Glutamatergic neuron (in vitro differentiated cells): ENCODE measurements at places on chromosomes 12 and 14.

DNA sequence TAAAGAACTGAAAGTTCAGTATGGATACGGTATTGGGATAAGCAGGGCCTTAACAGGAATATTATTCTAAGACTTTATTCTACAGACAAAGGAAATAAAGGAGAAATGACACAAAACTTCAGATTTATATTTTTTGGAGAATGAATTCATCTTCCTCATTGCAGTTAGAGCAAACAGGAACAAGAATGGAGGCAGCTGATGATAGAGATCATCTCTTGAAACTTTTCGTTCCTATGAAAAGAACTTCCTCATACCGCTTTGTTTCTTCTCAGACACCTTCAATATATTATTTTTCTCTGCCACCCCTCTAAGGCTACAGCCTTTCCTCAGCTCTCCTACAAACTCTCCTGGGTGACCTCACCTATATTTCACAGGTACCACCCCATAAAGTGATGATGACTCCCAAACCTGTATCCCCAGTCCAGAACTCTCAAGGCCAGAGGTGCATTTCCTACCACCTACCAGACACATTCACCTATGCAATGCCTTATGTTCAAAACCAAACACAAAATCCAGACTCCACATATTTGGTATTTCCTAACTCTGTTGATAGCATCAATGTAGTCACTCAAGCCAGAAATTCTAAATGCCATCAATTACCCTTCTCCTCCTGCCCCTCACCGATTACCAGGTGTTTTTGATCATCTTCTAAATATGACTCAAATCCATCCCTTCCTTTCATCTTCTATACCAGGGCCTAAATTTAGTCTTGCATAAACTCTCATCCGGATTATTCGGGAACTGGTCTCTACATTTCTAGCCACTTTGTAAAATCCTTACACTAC lies 7.4 kb downstream of the MAP4K5 start:
- DNase-seq, result no peak

DNA sequence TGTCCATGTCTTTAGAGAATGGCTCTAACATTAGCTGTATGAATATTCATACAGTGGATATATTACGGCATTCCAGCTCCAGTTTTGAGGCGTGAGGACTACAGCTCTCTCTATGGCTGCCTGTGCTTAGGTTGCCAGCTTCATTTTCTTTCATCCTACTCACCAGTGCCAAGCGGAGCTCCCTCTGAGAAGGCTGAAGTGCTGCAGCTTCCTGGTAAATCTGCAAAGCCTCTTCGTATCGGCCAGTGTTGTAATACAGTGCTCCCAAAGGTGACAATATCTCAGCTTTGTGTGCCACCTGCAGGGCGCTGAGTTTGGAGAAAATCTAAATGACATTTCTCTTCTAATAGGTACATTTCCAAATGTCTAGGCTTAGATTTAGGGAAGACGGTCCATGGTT lies 19.8 kb upstream of the OVCH1 start:
- no peak for DNase-seq

DNA sequence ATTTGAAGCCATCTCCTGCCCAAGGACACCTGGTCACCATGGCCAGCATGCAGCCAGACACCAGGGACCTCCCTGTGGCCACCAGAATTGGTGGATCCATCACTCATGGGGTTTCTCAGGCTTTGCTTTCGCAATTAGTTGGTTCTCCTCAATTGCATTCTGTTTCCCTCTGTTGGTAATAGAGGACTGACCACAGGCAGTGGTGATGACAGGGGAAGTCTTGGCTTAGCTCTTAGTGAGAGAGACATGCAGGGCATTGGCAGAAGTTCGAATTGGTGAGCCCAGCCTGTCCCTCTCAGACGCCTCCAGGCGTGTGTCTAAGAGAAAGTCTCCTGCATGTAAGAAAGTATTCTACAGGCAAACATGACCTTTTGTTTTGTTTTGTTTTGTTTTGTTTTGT lies 21.3 kb downstream of the HCAR2 start:
- DNase-seq, result no peak

DNA sequence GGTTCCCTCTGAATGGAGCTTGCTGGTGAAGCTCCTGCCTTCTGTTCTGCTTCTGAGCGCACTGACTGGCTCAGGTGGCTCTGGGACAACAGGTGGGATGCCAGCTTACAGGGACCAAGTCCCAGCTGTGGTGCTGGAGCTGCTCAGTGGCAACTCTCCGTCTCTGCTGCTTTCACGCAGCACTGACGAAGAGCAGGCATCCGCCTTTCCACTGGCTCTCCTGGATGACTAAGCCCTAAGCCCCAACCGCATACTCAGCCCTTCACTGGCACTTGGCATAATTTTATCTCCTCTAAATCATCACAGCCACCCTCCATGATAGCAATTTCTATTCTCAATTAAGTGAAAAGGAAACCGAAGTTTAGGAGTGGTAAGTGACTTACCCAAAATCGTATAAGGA lies 3.7 kb upstream of the RTL1 start:
- DNase-seq, result no peak

GRCh38 chr12:4089121-4089606 lies 184.4 kb upstream of the CCND2 start:
- DNase-seq, result no peak

- DNase-seq, result no peak
These were observed 57.9 kb downstream of the RFLNA start for GRCh38 chr12:124352839-124353238.

- DNase-seq, result no peak
These were observed 1.9 kb downstream of the TDRD9 start for GRCh38 chr14:103930051-103930604.

DNA sequence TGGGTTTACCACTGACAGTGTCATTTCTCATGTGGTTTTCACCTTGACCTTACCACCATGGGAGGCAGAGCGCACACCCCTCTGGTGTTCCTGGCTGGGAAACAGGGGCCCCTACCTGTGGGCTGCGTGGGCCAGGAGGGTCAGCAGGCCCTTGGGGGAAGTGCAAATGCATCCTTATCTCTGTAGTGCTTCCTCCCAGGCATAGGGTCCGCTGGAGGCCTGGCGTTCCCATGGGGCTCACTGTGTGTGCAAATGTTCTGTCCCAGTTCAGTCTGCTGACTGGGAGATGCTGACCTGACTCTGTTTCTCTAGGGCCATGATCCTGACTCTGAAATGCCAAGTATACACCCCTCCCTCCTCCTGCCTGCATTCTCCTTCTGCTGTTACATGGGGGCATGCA lies 81.3 kb downstream of the SLC25A47 start:
- no peak for DNase-seq

DNA sequence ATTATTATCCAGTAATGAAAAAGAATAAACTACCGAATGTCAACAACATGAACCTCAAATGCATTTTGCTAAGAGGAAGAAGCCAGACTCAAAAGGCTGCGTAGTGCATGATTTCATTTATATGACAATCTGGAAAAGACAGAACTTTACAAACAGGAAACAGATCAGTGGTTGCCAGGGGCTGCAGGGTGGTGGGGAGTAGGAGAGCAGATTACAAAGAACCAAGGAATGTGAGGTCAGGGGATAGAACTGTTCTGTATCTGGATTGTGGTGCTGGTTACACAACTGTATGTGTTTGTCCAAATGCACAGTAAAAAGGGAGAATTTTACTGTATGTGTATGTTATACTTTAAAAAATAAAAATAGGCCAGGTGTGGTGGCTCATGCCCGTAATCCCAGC lies 89.7 kb upstream of the MYL2 start:
- DNase-seq, result no peak

DNA sequence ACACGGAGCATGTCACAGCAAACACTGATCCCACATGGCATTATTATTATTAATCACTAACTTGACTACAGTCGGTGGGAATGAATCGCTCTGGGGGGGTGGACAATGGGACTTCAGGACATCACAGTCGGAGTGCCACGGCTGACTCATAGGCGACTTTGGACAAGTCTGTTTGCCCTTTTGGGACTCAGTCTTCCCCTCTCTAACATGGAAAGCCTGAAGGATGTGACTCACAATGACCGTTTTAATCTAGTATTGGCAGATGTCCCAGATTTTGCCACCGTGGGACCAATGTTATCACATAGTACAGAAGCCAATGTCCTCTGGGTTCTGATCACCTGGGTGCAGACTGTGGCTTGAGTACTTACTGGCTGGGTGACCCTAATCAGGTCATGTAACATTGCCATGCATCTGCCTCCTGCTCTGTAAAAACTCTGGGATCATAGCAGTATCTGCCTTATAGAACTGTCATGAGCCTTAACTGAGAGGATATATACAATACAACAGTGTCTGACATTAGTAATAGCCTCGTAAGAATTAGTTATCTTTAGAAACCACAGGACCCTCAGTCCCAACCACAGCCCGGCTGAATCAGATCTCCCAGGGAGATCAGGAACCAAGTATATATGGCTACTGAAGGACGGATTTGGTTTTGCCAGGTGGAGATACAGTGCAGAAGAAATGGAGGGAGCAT lies 362.6 kb downstream of the BCL11B start:
- DNase-seq, result no peak

GRCh38 chr12:77152623-77153193 lies 87.3 kb upstream of the E2F7 start:
- DNase-seq, result no peak

- DNase-seq, result no peak
These were observed 34.7 kb upstream of the ADAMTS20 start for GRCh38 chr12:43586646-43587245.

- DNase-seq, result no peak
These were observed 321.9 kb downstream of the RAD51B start for GRCh38 chr14:68141281-68142088.

DNA sequence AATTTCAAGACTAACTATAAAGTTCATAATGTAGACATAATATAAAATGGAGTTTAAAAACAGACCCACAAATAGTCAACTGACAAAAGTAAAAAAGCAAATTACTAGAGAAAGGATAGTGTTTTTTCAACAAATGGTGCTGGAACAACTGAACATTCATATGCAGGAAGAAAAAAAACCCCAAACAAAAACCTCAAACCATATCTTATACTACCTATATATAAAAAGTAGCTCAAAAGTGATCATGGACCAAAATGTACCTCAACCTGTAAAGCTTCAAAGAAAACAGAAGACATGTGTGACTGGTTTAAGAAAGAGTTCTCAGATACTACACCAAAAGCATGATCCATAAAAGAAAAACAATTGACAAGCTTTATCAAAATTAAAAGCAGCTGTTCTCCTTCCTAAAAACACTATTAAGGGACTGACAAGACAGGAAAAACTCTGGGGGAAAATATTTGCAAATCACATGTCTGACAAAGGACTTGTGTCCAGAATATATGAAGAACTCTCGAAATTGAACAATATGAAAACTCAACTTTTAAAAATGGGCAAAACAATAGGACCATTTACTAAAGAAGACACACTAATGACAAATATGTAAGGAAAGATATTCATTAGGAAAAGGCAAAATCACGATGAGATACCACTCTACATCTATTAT lies 22.7 kb upstream of the ARID4A start:
- no peak for DNase-seq

- no peak for DNase-seq
These were observed 276.2 kb upstream of the RTL1 start for GRCh38 chr14:101179691-101180211.

DNA sequence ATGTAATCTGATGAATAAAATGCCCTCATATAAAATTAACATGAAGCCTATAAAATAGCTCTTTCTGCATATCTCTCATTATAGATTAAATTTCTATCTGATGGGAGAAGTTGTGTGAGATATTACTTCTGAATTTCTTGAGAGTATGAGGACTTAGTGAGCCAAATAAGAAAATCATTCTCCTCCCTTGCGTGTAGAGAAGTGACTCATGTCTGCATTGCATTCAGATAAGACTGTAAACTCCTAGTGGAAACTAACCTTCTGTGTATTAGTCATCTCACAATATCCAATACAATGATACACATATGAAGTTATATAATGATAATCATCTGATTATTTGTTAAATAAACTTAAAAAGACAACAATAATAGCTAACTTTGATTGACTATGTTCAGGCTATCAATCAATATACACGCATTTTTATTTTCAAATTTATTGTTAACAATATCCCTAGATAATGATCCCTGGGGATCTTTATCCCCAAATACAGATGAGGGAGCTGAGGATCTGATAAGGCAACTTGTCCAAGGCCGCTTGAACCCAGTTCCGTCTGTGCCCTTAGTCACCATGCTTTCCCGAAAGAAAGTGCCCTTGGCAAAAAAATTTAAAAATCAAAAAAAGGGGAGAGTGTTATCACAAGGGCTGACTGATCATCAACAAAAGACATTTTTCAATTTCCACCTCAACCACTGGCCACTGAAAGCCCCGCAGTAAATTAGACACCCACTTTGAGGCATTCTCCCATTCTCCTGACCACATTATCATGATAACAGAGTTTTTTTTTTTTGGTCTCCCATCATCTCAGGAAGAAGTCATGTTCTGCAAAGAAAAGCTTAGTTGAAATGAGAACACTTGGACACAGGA lies 189.2 kb upstream of the RASSF8 start:
- no peak for DNase-seq

DNA sequence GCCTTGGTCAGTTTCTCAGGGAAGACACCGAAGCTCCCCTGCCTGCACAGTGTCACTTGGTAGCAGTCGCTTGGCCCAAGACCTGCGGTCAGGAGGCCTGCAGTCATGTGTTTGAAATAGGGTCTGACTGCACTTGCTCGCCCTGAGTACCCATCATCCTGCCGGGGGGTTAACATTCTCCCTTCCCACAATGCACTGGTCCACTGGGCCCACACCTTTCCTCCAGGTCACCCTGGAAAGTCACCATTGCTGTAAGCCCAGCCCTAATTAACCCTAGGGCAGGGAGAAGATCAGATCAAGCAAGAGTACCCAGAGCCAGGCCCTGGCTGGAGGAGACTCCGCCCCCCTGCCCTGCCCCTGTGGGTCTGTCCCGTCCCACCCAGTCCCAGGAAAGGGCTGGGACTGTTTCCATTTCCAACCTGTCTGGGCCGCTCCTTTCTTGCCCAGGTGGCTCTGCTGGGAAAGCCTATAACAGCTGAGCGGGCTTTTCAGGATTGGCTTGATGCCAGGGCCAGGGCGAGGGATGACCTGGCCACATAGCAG lies 87.1 kb downstream of the ZFP36L1 start:
- no peak for DNase-seq

- no peak for DNase-seq
These were observed 31.0 kb upstream of the RD3L start for GRCh38 chr14:103973354-103973753.

GRCh38 chr14:50059763-50060616 lies 56.4 kb downstream of the VCPKMT start:
- DNase-seq, result no peak

DNA sequence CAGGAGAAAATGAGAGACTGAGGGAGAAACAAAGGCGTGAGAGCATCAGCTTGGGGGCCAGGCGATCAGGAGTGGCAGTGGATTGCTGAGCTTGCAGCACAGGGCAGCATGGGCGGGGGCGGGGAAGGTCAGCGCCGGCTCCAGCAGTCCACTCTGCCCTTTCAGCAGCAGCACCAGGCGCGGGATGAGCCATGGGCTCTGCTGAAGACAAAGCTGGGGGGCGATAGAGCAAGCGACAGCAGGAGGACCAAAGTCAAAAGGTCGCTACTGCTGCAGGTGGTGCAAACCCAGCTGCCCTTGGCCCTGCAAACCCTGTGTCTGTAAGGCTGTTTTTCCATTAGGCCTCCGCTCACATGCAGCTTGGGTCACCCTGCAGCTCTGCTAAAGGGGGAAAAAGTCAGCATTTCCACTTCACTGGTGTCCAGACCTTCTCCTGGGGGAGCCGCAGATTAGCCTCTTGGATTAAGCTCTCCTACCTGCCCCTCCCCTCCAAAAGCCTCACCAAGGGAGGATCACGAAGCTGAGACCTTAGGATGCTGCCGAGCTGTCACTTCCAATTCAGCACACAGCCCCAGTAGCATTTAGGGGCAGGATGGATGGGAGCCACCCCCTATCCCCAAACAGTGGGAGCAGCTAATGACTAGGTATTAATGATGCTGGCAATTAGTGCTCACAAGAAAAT lies 204.8 kb downstream of the DPF3 start:
- DNase-seq, result no peak

GRCh38 chr14:99685151-99685591 lies 1.1 kb downstream of the CYP46A1 start:
- DNase-seq, result no peak
